ENCODE measurements at places on chromosomes 11 and 22.

DNA sequence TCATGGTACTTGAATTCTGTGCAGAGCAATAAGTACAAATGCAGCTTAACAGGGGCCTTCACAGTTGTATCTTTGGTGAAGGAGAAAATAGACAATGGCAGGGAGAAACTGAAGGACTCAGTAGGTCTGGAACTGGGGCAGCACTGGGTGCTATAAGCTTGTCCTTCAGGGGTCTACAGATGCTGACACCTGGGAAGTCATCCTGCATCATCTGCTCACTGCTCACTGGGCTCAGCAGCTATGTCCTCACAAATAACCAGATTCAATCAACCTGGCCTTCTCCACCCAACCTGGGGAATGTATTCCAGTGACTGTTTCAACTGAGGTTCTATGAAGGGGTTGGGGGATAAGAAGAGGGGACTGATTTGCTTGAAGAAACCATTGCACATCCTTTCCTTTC, 117.0 kb downstream of the ZNF280B start:
- no peak for DNase-seq

DNA sequence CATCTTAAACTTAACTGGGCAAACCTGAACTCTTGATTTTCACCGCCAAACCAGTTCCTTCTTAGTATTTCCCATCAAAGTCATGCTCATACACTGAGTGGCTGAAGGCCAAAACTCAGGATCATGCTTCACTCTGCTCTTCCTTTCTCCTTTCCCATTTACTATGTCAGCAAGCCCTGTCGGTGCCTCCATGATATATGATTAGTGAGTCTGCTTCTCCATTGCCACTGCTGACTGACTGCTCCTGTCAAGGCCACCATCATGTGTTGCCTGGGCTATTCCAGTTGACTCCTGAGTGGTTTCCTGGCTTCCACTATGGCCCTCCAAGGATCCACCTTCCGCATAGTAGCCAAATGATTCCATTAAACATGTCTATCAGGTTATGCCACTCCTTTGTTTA, 42.8 kb upstream of the AMPD3 start:
- no peak for DNase-seq

DNA sequence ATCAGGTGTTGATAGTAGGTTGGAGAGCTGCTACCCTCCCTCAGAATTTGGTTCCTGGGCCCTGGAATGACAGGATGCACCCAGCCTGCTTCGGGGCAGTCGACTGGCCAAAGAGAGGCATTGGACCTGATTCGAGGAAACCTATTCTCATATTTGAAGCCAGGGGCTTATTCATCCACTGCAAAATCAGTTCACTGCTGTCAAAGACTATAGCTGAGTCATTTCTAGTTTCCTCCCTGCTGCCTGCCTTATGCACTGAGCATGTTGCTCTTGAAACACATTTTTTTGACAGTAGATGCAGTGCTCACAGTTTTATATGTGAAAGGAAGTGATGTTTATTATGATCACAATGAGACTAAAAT, 565.4 kb downstream of the ETS1 start:
- no peak for DNase-seq

- DNase-seq: no peak
Observed at GRCh38 chr22:29718949-29719898, 579 bp upstream of the CABP7 start.

DNA sequence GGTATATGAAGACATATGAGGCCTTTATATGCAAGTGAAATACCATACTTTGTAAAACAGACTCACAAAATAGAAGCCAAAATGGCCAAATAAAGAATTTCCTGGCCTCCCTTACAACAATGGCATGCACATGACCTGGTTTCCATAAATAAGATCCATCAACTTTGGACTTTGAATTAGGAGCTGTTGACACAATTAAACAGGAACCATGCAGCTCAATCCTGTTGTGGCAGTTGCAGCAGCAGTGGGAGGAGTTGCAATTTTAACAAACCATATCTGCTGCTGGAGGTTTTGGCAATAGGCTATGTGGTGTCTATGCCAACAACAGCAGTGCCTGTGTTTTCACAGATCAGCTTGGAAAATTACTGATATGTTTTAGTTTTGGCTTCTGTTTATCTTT, 818.6 kb downstream of the FAM181B start:
- no peak for DNase-seq

Data from left cardiac atrium (tissue), 4 donors.